ENCODE measurements at places on chromosomes 4 and X. TPM values are rescaled to one million over a fixed set of nuclear protein-coding genes. Genes with fewer than 3 reads are reported as not detected.

NWD2 gene
- total RNA-seq = not detected

NPY5R gene
- total RNA-seq = not detected

FBXO8 gene
- 13.5 TPM for total RNA-seq

DNA sequence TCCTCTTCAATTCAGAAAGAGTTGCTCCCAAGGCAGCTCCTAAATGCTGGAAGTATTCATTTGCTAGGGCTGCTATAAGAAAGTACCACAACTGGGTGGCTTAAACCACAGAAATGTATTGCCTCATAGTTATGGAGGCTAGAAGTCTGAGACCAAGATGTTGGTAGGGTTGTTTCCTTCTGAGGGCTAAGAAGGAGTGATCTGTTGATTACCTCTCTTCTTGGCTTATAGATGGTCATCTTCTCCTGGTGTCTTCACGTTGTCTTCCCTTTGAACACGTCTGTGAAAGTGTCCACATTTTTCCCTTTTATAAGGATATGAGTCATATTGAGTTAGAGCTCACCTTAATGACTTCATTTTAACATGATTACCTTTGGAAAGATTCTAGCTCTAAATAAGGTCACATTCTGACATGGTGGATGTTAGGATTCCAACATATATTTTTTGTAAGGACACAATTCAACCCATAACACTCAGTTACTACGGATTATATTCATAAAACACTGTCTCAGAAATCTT is 266.3 kb downstream of the SPATA18 start:
- no peak for DNase-seq

DNA sequence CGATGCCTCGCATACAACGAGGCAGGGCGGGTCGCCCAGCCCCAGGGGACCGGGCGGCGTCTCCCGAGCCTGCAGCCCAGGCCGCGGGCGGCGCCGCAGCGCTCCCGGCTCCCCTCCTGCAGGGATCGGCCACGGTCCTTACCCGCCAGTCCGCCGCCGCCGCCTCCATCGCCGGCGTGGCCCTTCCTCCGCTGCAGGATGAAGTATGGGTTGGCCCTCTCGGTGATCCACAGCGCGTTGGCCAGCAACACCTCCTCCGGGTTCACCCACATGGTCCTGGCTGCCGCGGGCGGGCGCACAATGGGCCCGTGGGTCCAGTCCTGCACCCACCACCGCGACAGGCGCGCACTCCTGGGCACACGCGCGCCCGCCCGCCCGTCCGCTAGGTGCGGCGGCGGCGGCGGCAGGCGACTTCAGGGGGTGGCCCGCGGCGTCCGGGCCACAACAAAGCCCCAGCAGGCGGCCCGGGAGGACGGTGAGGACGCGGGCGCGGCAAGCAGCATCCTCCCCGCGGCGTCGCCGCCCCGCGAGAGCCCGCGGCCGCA is 339 bp downstream of the TBC1D9 start:
- DNase-seq = peak; percentile 71

GRCh38 chr4:56630876-56631666 is 50.0 kb downstream of the HOPX start:
- DNase-seq = no peak

GRCh38 chrX:5674036-5674435 is 554.6 kb downstream of the NLGN4X start:
- DNase-seq = no peak

DNA sequence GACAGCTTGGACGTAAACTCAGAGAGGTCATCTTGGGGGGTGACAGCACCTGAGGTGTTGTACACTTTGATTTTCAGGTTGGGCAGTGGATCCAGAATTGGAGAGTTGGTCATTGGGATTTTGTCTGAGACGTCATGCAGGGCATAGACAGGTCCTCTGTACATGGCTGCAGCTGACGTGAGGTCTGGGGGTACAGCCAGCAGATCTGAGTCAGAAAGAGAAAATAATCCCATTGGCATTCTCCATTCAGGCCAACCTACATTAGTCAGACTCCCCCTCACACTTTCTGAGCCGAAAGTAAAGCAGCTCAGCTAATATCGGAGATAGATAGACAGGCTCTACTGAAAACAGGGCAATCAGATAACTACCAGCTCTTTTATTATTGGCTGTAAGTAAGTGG is 329.7 kb downstream of the UNC5C start:
- DNase-seq = no peak
